ENCODE measurements at places on chromosomes 16 and 17. TPM values are rescaled to one million over a fixed set of nuclear protein-coding genes. Genes with fewer than 3 reads are reported as not detected.

AXIN2 gene
- polyA plus RNA-seq, result 60.1 TPM

DNA sequence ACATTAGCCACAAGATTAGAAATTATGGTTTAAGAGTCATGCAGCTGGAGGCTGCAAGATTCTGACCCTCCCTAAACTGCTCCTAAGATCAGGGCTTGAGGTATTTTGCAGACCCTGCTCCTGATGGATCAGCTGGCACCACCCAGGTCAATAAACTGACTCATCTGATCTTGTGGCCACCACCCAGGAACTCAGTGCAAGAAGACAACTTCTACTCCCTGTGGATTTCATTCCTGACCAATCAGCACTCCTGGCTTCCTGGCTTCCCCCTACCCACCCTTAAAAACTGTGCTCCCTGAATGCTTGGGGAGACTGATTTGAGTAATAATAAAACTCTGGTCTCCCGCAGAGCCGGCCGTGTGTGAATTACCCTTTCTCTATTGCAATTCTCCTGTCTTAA, 25.0 kb upstream of the MILR1 start:
- no peaks in the 10 kb centered on the region for H3K4me1 ChIP-seq
- H3K27me3 ChIP-seq, result no peaks in the 10 kb centered on the region
- no peak overlapping the region for H3K27ac ChIP-seq
- H3K4me3 ChIP-seq, result no peak overlapping the region

DNA sequence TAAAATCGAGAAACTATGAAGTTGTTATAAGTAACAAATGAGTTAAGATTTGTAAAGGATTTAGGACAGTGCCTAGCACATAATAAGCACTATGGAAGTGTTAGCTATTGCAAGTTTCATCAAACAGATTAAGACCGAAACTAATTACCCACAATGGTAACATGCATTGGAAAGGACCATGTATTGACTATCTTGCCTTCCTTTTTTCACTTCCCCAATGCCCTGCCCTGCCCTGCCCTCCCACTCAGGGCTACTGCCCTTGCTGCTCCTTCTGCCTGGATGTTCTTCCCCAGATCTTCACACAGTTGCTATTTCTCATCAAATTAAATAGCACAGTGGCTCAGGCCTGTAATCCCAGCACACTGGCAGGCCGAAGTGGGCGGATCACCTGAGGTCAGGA, 202.1 kb upstream of the PSMD7 start:
- no peak for DNase-seq
- no peaks in the 10 kb centered on the region for H3K27me3 ChIP-seq
- H3K27ac ChIP-seq, result no peak overlapping the region

DNA sequence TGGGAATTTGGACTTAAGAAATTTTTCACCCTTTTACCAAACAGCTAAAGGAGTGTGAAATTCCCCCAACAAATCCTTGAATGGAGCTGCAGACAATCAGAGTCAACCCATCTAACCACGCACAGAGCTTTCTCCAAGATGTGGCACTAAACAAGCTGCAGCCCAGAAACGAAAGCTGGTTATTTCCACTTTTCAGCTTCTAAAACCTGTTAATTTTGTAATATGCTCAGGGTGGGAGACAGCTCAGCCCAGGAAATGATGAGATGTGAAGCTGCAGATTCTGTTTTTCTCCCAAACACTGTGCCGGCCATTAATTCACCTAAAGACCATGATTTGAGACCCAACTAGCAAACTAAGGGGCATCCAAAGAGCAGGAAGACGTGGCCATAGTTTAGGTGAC, 33.2 kb upstream of the ABR start:
- no peak overlapping the region for H3K27ac ChIP-seq
- no peaks in the 10 kb centered on the region for H3K36me3 ChIP-seq
- no peak for DNase-seq

- no peak overlapping the region for H3K4me3 ChIP-seq
- H3K4me1 ChIP-seq, result peaks cover 16% of the 10 kb centered on the region
- H3K27me3 ChIP-seq, result peaks cover 67% of the 10 kb centered on the region
Measured at GRCh38 chr17:76076146-76076764, 1.7 kb downstream of the GALR2 start.

- peak; percentile 29 for DNase-seq
- no peak overlapping the region for H3K4me3 ChIP-seq
- no peaks in the 10 kb centered on the region for H3K27me3 ChIP-seq
- H3K27ac ChIP-seq, result no peak overlapping the region
- no peaks in the 10 kb centered on the region for H3K36me3 ChIP-seq
Measured at GRCh38 chr16:5490499-5490898, 392.9 kb upstream of the EEF2KMT start.

Measured in left lung (tissue), 14 donors.